ENCODE measurements at places on chromosomes 12 and 14. TPM values are rescaled to one million over a fixed set of nuclear protein-coding genes. Genes with fewer than 3 reads are reported as not detected.

SDR9C7 gene
- not detected for total RNA-seq

ADGRD1 gene
- total RNA-seq = 1.4 TPM

CHGA gene
- not detected for total RNA-seq

STXBP6 gene
- total RNA-seq = not detected

HSPA2 gene
- total RNA-seq = 1.3 TPM

TRPV4 gene
- total RNA-seq = 0.53 TPM

BICDL1 gene
- not detected for total RNA-seq

NPC2 gene
- 375 TPM for total RNA-seq

CLEC2A gene
- not detected for total RNA-seq

ANO2 gene
- 0.13 TPM for total RNA-seq

ELK3 gene
- 14.4 TPM for total RNA-seq

PTPN6 gene
- not detected for total RNA-seq

BEGAIN gene
- total RNA-seq = 0.26 TPM

TSHR gene
- not detected for total RNA-seq

MYF5 gene
- total RNA-seq = not detected

RFLNA gene
- 1.3 TPM for total RNA-seq

AKAP5 gene
- total RNA-seq = 0.31 TPM

TRHDE gene
- total RNA-seq = not detected

TMEM229B gene
- 1.2 TPM for total RNA-seq

GPR132 gene
- total RNA-seq = not detected

LGR5 gene
- 0.79 TPM for total RNA-seq

TSPAN19 gene
- not detected for total RNA-seq

FGF6 gene
- not detected for total RNA-seq

OR4E2 gene
- not detected for total RNA-seq

GPR65 gene
- 0.12 TPM for total RNA-seq

P2RX2 gene
- total RNA-seq = not detected

C12orf60 gene
- 3.9 TPM for total RNA-seq

TC2N gene
- total RNA-seq = 0.93 TPM

CDKN3 gene
- 68.6 TPM for total RNA-seq

RNASE1 gene
- 7.1 TPM for total RNA-seq

FOXG1 gene
- not detected for total RNA-seq

SIX4 gene
- 5.2 TPM for total RNA-seq

OVCH1 gene
- 0.12 TPM for total RNA-seq

PARP11 gene
- 2.5 TPM for total RNA-seq

SLC8A3 gene
- total RNA-seq = not detected

DCN gene
- total RNA-seq = 129 TPM

ISCA2 gene
- total RNA-seq = 7.0 TPM

CISTR gene
- not detected for total RNA-seq

PIWIL1 gene
- not detected for total RNA-seq

RD3L gene
- total RNA-seq = not detected

BDKRB1 gene
- total RNA-seq = 0.53 TPM

KLHL33 gene
- 0.13 TPM for total RNA-seq

Data from aortic smooth muscle cell (primary cell).